ENCODE measurements at places on chromosomes 2 and 18. TPM values are rescaled to one million over a fixed set of nuclear protein-coding genes. Genes with fewer than 3 reads are reported as not detected.

UGT1A9 gene
- not detected for total RNA-seq

CDH2 gene
- total RNA-seq, result 210 TPM

EPB41L3 gene
- total RNA-seq, result 41.7 TPM

PFN4 gene
- 0.55 TPM for total RNA-seq

EVX2 gene
- not detected for total RNA-seq

- H3K4me1 ChIP-seq, result peaks cover 40% of the 10 kb centered on the region
- peak overlapping the region; percentile 78 for H3K27ac ChIP-seq
- H3K4me3 ChIP-seq, result peak overlapping the region; percentile 19
- H3K27me3 ChIP-seq, result peaks cover 29% of the 10 kb centered on the region
Observed at GRCh38 chr2:219071131-219071816, 10.6 kb upstream of the IHH start.

DNA sequence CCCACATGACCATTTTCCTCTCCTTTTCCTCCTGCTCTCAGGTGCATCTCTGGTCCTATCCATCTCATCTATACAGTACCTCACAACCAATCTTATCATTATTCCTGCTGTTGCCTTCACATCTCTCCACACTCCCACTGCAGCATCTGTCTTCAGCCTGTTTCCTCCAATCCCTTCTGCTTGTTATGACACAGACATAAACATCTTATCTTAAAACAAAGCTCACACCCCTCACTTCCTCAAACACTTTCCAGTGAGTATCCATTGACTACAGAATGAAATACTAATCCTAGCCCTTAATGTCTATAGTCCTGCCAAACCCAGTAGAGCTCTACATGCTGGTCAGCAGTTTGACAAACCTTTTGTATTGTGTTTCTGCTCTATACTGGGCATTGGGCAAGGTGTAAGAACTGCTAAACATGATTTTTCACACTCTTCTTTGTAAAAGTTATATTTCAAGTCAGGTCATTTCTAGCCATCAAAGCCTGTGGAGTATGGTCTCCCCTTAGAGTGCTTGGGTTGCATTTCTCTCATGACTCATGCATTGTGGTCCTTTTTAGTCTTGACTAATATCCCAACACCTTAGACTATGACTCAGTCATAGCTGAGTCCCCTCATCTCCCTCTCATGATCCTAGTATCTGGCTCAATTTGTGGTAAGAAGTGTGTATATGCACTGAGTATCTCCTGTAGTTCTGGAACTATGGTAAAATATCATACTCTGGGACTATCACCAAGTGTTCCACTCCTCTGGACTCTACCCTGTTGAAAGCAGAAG is 187.0 kb downstream of the CYRIA start:
- H3K27me3 ChIP-seq, result peaks cover 37% of the 10 kb centered on the region
- H3K4me3 ChIP-seq, result no peak overlapping the region
- peaks cover 2% of the 10 kb centered on the region for H3K4me1 ChIP-seq
- H3K36me3 ChIP-seq, result no peaks in the 10 kb centered on the region

Data from progenitor cell of endocrine pancreas (in vitro differentiated cells).